HFFc6 (cell line): ENCODE measurements at places on chromosomes 7 and 10. TPM values are rescaled to one million over a fixed set of nuclear protein-coding genes. Genes with fewer than 3 reads are reported as not detected.

Gene VSTM4
- 0.03 to 0.25 TPM (median 0.24 TPM) in 3 replicates for total RNA-seq

Gene FAM13C
- total RNA-seq: not detected in 3 replicates

Gene FBH1
- total RNA-seq: 62.5 to 76.1 TPM (median 65.6 TPM) in 3 replicates

Gene SORBS1
- 0.08 to 0.17 TPM (median 0.11 TPM) in 3 replicates for total RNA-seq

Gene GPR15LG
- total RNA-seq: not detected in 3 replicates

Gene SYT15B
- total RNA-seq: 1.9 TPM in 1 of 2 replicates, not detected in the other

Gene RBP3
- not detected in 3 replicates for total RNA-seq

GRCh38 chr7:7002418-7003062 is 176.5 kb upstream of the CCZ1B start:
- DNase-seq: no peak

GRCh38 chr10:83625831-83626360 is 513.4 kb upstream of the GHITM start:
- DNase-seq: no peak

GRCh38 chr7:111678986-111679385 is 116.7 kb upstream of the IMMP2L start:
- no peak for DNase-seq

DNA sequence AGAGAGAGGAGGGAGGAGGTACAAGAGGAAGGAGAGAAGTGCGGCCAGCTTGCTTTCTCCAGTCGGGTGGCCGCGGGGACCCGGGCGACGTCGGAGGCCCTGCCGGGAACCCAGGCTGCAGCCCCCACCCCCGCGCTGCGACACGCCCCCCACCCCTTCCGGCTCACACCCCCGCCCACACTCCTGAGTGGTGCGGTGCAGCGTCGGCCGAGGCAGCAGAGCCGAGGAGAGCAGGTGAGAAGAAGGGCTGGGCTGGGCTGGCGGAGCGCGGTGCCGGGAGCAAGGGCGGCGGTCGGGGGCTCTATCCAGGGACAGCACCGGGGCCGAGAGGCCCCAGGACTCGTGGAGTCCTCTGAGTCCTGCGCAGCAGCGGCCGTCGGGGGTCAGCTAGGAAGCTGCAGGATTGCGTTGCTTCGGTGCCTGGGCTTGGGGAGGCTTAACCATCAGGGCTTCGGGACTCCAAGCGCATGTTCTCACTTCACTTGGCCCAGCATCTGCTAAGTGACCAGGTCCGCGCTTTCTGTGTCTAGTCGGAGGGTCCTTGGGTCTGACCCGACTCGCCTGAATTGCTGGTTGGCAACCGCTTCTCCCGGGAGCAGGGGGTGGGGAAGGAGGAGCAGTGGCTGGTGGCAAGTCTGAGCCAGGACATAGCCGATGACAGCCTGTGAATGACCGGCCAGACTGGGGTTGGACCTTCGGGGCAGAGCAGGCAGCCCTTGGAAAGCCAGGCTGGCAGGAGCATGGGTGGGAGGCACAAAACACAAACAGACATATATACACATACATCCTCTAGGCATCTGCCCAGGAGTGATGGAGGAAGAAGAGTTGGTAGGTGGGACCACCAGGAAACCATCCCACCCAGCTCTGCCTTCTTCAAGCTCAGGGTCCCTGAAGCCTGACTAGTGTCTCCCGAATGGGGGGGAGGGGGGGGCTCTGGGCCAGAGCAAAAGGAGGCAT is 683 bp downstream of the CHAT start:
- DNase-seq: no peak

DNA sequence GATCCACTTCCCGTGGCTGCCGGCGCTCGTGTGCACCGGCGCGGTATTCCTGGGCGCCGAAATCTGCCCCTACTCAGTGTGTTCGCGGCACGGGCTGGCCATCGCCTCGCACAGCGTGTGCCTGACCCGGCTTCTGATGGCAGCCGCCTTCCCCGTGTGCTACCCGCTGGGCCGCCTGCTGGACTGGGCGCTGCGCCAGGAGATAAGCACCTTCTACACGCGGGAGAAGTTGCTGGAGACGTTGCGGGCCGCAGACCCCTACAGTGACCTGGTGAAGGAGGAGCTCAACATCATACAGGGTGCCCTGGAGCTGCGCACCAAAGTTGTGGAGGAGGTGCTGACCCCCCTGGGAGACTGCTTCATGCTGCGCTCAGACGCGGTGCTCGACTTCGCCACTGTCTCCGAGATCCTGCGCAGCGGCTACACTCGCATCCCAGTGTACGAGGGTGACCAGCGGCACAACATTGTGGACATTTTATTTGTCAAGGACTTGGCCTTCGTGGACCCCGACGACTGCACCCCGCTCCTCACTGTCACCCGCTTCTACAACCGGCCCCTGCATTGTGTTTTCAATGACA is 1.3 kb downstream of the CNNM1 start:
- no peak for DNase-seq

DNA sequence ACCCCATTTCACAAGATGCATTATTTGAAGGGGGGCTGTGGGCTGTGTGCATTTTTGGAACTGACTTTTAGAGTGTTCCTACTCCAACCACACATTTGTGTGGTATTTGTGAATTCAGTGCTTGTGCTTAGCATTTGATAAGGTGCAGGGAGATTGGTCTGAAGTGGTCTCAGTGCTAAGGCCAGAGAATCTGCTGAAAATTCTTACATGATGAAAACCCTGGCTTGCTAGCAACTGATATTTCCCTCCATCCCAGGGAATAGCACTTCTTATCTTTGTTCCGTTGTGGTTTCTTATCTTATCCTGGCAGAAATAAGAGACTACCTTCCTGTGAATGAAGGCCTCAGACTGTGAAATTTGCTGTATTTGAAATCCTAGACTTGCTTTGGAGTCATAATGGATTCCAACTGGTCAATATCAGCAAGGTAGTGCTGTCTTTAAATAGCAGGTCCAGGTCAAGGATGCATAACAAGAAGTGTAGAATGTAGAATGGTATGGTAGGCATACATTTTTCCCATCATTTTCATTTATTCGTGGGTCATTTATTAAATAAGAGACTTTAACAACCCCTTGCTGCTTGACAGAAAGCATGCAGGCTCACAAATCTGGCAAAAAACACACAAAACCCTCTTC is 986.9 kb downstream of the REEP3 start:
- no peak for DNase-seq

GRCh38 chr7:47670729-47671128 is 88.8 kb upstream of the TNS3 start:
- DNase-seq: no peak

GRCh38 chr7:36217211-36217960 is 64.3 kb downstream of the EEPD1 start:
- no peak for DNase-seq

GRCh38 chr7:84073186-84073875 is 121.3 kb downstream of the SEMA3A start:
- DNase-seq: no peak

- no peak for DNase-seq
These were observed 68.0 kb downstream of the PTPRZ1 start for GRCh38 chr7:121940918-121941317.
